ENCODE measurements at places on chromosomes 4 and X.

GRCh38 chr4:177201614-177202013 lies 108.1 kb upstream of the NEIL3 start:
- DNase-seq: no peak

DNA sequence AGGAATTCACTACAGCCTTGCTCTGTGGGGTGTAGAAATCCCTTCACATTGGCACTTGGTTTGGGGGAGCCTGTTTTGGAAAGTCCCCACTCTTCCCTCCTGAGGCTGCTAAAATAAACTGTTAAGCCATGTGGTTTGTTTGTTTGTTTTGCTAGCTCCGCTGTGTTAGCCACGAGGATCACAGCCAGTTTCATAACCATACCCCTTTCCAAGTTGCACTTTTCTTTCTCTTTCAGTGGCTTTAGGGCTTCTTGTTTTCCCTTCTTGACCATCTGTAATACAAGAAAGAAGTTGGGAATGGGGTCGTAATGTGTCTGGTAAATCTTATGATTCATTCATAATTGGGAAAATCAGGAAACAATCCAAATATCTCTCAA lies 24.8 kb upstream of the UXT start:
- DNase-seq: no peak

DNA sequence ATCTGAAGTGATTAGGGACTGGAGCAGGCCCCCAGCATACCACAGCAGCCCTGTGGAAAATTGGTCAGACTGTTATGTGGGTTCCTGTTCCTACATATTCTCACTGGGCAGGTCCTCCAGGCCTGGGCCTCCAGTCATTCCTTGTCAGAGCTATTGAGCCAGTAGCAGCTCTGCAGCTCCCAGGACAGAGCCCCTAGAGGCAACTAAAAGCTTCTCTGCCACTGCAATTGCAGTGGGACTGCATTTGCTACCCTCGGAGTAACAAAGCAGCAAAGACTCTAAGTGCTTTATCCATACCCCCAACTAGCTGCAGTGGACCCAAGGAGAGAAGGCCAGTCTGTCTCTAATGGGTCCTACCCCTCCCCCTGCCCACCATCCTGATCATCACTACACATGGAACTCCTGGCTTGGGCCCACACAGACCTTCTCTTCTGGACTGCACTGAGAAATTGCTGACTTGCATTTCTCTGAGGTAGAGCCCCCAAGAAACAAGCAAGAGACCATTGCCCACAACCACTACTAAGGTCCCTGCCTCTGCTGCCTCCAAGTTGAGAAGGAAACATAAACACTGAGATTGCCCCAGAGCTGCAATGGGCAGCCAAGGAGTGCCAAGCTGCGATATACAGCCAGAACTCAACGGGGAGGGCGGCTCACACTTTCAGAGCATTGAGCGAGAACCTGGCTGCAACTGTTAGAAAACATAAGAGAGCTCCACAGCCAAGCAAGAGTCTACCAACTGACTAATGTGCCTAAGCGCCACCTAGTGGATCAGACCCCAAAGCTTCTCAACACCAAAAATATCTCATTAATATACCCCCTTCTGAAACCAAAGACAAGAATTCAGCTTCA lies 738.7 kb upstream of the NDST4 start:
- no peak for DNase-seq

- no peak for DNase-seq
Measured at GRCh38 chrX:56068274-56068758, 163.8 kb upstream of the KLF8 start.

DNA sequence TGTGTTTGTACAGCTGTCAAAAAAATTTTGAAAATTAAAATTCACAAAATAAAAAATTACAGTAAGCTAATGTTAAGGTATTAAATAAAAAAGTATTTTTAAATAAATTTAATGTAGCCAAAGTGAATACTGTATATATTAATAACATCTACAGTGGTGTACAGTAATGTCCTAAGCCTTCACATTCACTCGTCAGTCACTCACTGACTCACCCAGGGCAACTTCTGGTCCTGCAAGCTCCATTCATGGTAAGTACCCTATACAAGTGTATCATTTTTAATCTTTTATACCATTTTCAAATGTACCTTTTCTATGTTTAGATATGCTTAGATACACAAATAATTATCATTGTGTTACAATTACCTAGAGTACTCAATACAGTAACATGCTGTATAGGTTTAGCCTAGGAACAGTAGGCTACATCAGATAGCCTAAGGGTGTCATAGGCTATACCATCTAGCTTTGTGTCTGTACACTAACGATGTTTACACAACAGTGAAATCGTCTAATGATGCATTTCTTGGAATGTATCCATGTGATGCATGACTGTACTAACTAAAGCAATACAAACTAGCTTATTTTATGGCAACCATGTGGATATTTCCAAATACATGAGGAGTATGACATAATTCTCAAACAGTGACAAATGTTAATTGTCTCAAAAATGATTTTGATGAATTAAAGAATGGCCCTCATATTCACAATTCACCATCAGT lies 13.7 kb downstream of the DDX60 start:
- DNase-seq: no peak

DNA sequence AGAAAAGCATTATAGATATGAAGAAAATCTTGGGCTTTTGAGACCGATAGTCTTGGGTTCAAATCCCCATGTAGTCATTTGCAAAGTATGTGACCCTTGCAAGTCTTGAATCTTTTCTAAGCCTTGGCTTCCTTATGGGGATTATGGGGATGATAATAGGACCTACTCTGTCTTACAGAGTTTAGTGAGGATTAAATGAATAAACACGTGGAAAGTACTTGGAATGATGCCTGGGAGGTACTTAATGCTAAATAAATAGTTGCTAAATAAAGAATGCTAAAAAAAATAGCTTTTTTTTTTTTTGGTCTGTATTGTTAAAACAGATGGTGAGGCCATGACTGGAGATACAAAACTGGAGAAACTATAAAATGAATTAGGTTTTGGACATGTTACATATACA lies 292.7 kb downstream of the GPAT3 start:
- no peak for DNase-seq

DNA sequence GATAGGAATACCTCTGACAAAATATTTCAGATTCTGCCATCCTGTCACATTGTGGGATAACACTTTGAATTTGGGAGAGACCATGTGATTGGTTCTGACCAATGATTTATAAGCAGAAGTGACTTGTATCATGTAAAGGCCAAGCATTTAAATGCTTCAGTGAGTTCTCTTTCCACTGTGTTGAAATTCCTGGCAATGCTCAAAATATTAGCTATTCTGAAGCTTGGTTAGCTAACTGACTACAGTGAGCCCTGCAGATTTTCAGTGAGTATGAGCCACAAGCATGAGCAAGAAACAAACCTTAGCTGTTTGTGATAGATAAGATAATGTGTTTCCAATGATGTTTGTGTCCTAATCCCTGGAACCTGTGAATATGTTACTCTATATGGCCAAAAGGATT lies 562.8 kb upstream of the AADAT start:
- DNase-seq: no peak

DNA sequence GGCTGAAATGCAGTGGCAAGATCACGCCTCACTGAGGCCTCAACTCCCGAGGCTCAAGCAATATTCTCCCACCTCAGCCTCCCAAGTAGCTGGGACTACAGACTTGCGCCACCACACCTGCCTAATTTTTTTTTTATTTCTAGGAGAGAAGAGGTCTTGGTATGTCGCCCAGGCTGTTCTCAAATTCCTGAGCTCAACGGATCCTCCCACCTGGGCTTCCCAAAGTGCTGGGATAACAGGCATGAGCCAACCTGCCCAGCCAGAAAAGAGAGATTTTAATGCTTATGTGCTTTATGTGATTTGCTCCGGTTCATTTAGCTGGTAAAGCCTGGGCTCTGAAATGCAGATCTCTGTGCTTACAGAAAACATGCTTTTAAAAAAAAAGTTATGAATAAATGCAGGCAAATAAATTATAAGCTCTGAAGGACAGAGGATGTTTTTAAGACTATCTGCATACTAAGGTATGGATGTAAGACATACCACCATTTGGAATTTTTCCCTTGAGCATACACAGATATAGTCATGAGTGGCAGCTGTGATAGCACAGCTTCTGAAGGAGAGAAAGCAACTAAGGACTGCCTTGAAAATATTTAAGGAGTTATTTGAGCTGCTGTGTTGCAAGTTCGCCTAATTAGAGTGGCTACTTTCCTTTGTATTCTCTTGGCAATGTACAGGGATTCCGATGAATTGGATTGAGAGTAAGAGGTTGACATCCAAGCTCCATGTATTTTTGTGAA lies 13.8 kb downstream of the GUCY1B1 start:
- no peak for DNase-seq

- no peak for DNase-seq
Measured at GRCh38 chrX:40173143-40174000, 75.6 kb upstream of the BCOR start.

GRCh38 chr4:70651864-70652506 lies 14.3 kb downstream of the JCHAIN start:
- no peak for DNase-seq

DNA sequence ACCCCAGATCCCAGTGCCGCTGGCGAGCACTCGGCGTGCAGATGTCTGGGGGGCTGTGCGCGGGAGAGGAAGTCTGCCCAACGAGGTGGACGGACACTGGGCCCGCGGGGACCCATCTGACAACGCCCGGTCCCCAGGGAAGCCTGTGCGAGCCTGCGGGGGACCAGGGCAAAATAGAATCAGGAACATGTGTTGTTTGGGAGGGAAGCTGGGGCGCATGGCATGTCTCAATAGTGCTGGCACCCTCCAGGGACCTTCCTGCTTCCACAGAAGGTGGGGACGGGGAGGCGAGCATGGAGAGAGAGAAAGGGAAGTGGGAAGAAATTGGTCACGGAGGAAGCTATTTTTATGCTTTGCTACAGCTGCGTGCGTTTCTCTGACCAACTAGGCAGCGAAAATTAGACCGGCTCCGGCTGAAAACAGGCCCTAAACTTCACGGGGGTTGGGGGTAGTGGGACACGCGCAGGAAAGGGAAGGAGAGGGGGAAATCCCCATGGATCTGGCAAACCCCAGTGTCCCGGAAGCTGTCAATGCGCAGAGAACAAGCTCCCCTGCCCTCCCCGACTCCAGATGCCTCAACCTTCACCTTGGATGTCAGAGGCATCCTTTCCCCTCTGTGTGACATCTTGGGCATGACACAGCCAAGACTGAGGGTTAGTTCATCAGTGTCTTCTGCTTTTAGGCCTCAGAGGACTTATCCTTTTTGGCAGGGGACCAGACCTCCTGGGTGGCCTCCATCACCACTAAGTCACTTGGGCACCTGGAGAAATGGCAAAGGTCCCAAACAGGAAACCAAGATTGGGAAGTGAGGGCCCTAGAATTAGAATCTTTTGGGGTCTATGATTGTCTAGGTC lies 169.8 kb upstream of the BCOR start:
- DNase-seq: no peak

- DNase-seq: no peak
Measured at GRCh38 chr4:119209586-119209985, 2.9 kb upstream of the USP53 start.

GRCh38 chr4:31107362-31107761 lies 387.2 kb downstream of the PCDH7 start:
- no peak for DNase-seq

DNA sequence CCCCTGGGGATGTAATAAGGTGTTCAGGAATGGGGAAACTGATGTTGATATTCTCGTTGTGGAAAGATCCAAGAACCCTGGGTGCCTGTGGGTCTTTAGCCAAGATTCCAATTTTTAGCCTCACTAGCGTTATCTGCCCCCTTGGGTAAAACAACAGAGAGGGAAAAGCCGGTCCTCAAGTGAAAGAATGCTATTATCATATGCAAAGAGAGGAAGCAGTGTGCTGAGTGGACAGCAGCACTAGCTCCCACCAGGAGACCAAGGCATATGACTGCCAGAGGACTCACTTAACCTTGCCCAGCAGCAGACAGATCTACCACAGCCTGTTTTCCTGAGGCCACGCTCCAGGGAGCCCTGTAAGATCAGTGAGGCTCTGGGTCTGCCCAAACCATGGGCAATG lies 257.9 kb upstream of the CPEB2 start:
- DNase-seq: no peak

- no peak for DNase-seq
Measured at GRCh38 chr4:6989331-6989923, 53.7 kb upstream of the TADA2B start.

DNA sequence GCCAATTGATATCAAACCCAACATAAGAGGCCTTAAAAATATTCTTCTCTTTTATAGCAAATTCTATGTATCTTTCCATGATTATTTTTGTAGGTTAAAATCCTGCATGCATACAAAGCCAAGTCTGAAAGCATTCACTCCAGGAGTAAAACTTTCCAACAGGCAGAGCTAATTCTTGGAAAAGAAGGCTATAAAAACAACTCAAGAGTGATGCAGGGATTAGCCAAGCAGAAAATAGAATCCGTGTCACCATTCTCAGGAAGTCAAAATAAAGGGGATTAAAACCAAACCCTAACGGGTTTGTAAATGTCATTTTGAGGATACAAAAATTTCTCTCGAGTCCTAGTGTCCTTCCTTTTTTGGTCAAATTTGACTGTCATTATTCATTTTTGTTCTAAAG lies 412.4 kb downstream of the DMD start:
- DNase-seq: no peak

DNA sequence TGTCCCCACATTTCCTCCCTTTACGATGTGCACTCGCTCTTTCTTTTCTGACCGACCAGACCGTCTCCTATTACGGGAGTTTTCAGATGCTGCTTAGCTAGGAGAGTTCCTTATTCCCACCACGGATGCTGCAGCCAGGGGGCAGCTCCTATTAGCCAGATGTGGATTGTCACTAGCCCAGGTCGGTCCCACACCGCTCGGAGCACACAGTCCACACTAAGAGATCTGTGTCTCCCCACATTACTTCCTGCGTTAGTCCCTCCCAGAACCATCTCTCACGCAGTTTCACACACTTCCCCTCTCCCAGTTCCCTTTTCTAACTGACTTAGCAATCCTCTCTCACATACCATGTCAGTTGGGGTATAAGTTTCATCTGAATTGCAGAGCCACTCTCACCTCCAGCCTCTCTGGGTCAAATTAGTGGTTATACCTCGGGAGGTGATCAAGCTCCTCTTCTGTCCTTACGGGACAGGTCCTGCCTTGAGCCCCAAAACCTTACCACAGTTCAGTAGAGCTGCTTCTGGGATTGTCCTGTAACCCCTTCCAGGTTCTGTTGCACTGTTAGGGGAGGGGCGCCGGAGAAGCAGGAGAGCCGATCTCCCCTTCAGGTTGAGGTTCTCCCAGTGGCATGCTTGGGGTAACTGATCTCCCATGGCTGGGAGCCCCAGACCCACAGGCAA lies 28.2 kb downstream of the SULT1E1 start:
- DNase-seq: no peak

Measured in NCI-H510A (cell line).